C1 segment of cervical spinal cord (tissue), 14 donors: ENCODE measurements at places on chromosomes 3 and 15.

DNA sequence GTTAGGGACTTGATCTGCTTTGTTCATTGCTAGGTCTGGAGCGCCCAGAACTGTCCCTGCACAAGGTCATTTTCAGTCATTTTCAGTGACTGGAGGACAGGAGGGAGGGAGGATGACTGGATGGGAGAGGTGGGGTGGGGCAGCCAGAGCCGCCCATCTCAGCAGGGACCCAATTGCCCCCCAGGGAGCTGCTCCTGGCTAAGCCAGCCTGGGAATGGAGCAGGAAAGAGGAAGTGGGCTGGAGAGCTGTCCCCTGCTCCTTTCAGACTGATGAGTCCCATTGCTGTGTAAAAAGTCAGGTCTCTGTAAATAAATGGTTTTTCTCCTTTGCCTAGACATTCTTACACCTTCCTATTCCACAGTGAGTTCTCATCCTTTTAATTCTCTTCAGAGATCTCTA lies 98.4 kb upstream of the RAD18 start:
- no peak for DNase-seq

DNA sequence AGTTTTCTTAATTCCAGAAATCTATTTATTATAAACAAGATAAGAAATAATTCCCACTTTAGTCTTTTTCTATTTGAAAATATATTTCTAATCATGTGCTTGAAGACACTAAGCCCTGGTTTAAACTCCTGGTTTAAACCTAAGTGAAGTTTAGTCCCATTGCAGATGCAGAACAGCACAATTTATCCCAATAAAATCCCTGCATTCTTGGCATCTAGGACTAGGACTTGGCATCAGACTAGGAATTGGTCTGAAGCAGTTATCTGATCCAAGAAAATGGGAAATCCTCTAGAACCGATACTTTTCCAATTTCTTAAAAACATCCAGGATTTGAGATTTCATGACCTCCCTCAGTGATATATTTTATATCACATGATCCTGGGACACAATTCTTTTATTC lies 168.8 kb upstream of the VEPH1 start:
- no peak for DNase-seq

GRCh38 chr3:197029511-197030167 lies at the start of gene MELTF:
MELTF (minus strand) TSS chr3:197029817; CDS start chr3:197029702, 115 bp downstream.
- DNase-seq = no peak

GRCh38 chr3:124823206-124823605 lies 64.0 kb downstream of the ITGB5 start:
- no peak for DNase-seq

DNA sequence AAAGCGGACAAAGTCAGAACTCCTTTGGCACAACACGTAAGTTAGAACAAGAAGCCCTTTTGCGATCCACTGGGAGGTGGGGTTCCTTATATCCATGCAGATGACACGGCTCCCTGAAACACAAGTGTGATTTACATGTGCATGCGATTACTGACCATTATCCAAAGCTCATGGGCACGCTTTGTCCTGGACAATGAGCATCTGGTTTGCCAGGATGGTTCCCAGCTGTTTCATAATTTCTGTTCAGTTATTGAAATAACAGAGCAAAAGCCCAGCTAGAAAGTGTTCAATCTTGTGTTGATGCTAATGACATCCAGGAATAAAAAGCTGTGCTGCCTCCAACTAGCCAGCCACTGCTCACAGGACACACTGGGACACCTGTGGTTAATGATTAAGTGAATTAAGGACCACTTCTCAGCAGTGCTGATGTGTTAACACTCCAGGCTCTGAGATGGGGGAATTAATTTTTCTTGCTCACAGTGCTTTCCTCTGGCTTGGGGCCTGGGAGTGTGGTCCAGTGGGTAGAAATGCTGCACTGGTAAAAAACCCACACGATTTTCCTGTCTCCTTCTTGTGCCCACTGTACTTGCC lies 123.1 kb upstream of the SLC2A2 start:
- DNase-seq = no peak

DNA sequence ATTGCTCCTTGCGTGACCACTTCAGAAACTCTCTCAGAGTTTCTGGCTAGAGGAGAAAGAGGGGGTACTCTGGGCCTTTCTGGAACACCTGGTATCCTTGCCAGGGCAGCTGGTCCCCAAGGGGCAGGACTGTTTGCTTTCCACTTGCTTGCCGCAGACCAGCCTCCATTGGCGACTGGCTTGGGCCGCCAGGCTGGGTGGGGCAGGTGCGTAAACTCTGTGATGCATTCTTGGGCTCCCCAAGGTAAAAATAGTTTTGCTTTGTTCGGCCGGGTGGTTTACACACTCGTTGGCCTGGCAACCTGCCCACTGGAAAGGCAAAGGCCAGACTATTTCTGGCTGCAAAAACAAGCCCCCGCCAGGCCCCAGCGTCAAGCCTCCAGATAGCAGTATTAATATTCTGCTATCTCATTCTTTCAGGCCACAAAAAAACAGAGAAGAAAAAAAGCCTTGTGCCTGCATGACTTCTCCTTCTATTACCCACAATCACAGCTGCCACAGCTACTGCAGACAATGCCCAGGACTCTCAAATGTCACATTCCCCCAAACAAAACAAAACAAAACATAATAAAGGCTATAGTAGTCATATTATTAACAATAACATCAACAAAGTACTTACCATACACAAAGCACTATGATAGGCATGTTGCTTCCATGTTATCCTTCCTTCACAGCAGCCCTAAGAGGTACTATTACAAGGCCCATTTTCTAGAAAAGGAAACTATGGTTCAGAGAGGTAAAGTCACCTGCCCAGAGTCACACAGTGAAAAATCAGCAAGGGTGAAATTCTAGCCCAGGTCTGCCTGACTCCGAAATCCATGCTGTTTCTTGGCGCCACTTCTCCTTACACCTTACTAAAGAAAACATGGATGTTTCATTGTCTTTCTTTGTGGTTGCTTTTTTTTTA lies 14.0 kb upstream of the SSUH2 start:
- DNase-seq = no peak

DNA sequence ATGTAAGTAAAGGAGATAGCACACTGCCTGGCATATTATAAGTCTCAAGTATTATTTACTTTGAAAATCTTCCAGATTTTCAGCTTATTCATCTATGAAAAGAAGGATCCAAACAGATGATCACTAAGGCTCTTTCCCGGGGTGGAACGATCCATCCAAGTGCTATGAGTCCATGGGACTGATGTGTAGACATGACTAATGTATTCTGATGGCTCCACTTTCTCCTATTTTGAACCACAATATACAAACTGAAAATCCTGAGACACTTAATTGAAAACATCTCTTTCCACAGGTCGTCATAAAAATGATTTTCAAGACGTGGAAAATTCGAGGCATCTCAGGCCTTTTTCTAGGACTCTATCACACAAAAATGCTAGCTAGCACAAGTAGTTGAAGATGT lies 33.4 kb upstream of the CHRM5 start:
- DNase-seq = no peak

DNA sequence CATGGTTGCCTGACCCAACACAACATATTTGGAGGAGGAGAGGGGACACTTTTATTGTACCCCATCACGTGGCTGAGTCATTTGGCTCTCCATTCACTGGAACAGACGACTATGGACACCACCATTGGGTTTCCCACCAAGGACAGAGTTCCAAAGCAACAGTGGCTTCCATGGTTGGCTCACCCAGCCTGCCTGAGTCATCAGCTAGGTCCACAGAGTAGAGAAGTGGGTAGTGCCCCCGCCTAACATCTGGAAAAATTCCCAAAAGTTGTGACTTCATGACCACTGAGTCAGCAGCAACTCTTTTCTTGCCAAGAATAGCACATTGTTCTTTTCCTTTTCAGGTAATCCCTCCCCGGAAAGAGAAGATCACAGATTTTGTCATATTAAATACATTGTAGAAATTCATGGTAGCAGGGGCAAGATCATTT lies 3.0 kb upstream of the PPP1R2 start:
- no peak for DNase-seq

GRCh38 chr15:66763186-66764071 lies 61.4 kb downstream of the SMAD6 start:
- DNase-seq = no peak

DNA sequence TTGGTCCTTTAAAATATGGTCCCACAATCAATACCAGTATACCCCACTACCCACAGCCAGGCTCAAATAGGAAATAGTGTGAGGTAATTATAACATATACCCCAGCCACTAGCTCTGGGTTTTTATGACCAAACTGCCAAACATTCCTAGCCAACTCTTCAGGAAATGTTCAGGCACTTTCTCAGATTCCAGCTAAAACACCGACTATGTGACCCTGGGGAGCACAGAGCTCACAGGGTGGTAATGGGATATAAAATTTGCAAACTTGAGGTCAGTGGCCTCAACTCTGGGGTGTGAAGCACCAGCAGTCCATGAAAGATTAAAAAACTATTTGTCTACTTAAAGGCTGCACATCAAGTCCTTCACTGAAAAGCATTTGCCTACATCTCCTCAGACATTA lies 12.9 kb downstream of the FBN1 start:
- DNase-seq = no peak

DNA sequence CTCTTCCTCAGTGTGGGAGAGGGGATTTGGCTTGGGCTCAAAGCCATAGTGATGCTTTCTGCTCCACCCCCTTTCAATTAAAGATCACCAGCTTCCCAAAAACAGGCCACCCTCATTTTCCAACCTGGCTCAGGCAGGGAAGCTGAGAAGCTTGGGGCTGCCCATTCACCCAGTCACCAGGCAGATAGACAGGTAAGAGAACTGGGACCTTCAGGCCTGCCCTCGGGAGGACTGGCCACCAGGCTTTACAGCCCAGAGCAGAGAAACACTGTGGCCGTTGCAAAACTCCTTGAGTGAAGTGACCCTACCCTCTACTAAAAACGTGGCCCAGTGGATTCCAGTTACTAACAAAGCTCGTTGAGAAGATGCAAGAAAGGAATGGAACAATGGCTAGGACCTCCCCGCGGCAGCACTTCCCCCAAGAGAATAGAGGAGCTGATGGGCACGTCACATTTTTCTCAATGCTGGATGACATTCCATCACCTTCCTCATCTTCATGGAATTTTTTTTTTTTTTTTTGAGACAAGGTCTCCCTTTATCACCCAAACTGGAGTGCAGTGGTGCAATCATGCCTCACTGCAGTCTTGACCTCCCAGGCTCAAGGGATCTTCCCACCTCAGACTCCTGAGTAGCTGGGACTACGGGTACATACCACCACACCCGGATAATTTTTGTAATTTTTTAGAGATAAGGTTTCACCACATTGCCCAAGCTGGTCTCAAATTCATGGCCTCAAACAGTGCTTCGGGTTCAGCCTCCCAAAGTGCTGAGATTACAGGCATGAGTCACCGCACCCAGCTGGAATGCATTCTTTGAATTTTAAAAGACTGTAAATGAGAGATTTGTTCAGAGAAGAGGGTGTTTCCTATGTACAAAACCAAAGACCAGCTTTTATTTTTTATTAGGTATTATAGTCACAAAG lies 37.9 kb downstream of the LIPC start:
- DNase-seq = no peak
